AG08395 (cell line): ENCODE measurements at places on chromosomes 1 and 21.

- DNase-seq, result no peak
Measured at GRCh38 chr1:106889583-106889982, 166.9 kb upstream of the PRMT6 start.

GRCh38 chr1:214846276-214846675 lies 236.3 kb upstream of the KCNK2 start:
- no peak for DNase-seq

DNA sequence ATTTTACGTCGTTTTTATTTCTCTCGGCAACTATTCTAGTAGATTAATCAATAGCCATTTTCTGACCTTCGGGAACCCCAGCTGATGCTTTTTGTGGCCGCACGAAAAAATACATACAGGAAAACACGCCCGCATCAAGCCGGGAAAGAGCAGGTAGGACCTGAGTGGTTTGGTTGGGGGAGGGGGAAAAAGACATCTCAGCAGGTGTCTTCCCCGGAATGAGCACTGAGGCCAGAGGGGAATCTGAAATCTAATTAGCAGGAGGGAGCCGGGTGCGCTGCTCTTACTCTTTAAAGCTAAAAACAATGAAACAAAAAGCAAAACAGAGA lies 618 bp upstream of the FOXD3 start:
- DNase-seq, result no peak

- DNase-seq, result no peak
Measured at GRCh38 chr1:76843821-76844464, 23.3 kb upstream of the ST6GALNAC5 start.

DNA sequence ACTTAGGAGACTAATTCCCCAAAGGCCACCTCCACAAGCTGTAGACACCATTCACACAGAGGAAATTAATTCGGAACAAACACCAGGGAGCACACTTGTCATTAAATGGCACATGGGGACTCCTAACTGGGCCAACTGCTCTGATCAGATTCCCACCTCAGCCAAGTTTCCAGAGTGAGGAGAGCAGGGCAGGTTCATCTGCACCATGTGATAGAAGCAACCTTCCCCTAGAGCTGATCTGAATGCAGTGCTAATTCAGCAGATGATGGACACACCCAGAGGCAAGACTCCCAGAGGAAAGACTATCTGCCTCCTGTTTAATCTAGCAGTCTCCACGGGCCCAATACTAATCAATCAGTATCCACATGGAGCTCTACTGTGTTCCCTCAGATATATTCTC lies 147.0 kb downstream of the VAV3 start:
- no peak for DNase-seq

- DNase-seq, result no peak
Measured at GRCh38 chr21:43959231-43960116, 52.6 kb upstream of the TRAPPC10 start.
